Stimulated activated naive CD4-positive, alpha-beta T cell treated with Interleukin-2 at 50 U/mL for 16 hours (primary cell): ENCODE measurements at places on chromosomes 11 and 22.

GRCh38 chr11:44306052-44306917 lies 3.7 kb downstream of the ALX4 start:
- no peak for DNase-seq

- no peak for DNase-seq
Measured at GRCh38 chr11:133337951-133338418, 194.3 kb downstream of the OPCML start.

DNA sequence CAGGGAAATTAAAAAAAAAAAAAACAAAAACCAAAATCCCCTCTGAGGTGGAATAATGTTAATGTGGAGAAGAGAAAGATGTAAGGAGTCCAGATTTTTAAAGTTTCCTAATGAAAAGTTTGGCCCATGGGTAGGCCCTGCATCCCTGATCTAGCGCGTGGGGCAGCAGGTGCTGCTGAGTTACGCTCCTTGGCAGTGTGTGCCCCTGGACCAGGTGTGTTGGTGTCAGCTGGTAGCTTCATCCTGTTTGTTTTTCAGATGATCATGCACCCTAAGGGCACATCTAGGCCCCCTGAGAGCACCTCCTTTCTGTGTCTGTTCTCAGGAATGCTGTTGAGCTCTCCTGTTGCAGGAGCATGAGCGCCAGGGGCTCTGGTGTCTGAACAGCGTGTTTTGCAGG lies 6.7 kb downstream of the DGCR8 start:
- no peak for DNase-seq

- DNase-seq, result no peak
Measured at GRCh38 chr11:58900479-58901420, 38.5 kb upstream of the GLYATL1 start.

DNA sequence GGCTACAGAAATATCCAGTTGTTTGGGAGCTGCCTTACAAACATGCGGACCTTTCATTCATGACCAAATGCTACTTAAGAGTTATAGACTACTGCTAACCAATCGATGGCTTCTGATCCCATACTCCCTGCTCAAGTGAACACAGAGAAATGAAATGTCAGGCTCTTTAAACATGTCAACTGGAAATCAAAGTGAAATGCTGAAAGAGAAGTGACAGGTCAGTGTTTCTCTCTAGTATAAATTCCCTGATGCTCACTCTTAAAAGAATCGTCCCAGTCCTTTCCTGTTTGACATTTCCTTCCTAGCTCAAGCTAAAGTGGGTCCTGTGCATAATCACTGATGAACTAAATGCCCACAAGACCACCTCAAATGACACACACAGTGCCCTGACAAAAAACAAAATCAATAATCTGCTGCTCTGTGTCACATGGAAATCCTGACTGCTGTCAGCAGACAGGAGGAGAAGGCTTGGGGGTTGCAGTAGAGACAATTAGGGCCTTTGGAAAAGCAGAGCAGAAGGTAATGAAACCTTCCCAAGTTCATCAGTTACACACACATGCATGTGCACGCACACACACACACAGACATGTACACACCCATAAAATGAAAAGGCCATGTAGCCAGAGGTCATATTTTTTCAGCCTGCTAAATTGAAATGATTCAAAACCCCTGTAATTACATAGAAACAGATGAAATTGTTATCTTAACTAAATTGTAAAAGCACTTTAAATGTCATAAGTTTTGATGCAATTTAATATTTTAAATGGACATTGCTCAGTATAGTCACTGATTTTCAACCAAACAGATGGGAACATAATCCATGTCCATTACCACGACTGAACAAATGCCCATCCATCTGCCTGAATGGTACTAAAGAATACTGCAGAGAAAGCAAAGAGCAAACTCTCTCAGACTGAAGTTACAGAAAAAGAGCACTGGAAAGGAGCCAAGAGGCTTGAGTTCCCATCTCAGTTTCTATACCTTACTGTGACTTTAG lies 330.7 kb downstream of the TTC28 start:
- DNase-seq, result no peak

- DNase-seq, result no peak
Measured at GRCh38 chr11:35373284-35373933, 45.9 kb downstream of the SLC1A2 start.

- DNase-seq, result no peak
Measured at GRCh38 chr11:116929414-116930090, 92.1 kb upstream of the APOA1 start.

GRCh38 chr22:45638834-45639746 lies 32.5 kb upstream of the ATXN10 start:
- DNase-seq, result no peak

DNA sequence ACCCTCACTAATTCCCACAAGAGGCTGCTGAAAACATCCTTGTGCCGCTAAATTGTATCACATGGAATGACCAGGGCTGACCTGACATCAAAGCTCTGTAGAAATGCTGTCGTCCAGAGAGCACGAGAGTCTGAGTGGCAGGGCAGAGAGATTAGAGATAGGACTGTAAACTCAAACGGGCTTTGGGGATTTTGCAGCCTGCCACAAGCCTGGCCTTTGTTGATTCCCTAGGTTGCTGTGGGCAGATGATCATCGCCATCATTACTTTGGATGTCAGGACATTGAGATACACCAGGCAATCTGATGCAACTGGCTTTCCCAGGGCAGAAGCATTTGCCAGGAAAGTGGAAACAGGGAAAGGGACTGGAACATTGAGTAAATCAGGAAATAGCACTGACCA lies 131.6 kb downstream of the ETS1 start:
- no peak for DNase-seq

- no peak for DNase-seq
Measured at GRCh38 chr11:2510626-2511402, 66.0 kb downstream of the KCNQ1 start.

GRCh38 chr11:45158891-45159605 lies 12.6 kb downstream of the PRDM11 start:
- no peak for DNase-seq

DNA sequence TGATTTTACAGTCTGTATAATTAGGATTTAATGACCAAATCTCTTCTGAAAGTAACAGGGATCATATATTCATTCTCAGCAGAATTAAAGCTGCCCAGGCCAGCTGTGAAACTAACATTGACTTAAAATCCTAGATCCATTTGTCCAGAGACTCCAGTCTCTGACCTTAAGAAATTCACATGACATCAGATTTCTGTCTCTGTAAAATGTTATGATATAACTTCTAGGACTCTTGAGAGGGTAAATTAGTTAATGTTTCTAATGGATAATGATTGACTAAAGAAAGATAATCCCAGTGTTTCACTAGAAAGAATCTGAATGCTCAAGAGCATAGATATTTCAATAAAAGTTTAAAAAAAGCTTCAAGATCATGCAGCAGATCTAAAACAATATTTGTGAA lies 6.3 kb downstream of the NOX4 start:
- DNase-seq, result no peak

DNA sequence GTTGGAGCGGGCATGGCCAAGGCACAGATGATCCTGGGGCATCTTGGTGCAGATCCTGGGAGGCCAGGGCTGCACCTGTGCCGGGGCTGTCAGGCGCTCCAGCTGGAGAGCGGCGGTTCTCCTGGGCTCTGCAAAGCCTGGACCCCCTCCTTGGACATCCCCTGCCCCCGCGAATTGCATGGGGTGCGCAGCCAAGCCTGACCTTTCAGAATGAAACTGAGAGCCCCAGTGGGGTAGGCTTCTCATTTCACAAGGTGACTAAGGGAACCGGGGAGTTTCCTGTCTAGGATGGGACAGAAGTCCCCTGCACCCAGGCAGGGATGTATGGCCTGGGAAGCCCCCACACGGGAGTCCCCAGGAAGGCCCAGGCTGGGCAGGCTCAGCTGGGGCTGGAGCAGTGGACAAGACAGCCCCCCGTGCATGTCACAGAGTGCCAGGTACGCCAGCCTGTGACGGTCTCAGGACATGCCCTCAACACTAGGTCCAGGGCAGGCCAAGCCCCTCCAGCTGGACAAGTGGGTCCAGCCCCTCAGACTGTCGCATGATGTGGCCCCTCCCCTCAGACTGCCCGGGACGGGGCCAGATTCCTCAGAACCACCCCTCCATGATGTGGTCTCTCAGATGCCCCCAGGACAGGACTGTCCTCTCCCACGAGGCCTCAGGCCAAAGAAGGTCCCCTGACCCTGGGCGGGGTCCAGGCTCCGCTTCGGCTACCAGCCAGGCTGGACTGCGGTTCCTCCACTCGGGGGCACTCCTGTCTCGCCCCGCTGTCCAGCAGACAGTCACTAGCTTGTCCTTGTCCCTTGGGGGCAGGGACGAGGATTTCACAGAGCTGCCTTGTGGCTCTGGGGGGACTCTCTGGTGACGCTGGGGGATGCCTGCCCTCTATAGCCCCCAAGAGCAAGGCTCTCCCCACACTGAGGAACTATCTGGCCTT lies 2.3 kb downstream of the LSP1 start:
- peak; percentile 45 for DNase-seq

DNA sequence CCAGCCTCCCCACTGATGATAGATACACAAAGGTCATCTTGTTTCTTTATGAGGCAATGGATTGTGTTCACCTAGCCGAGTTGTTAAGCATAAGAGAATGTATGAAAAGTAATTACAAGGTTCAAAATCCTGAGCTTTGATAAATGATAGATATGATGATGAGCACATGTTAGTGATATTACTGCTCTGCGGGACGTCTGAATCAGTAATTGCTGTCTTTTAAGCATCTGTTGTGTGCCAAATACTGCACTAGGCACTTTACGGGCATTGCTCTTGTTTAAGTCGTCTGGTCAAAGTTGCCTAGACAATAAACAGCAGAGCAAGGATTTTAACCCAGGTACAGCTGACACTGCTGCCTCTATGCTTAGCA lies 559 bp upstream of the RNF141 start:
- no peak for DNase-seq

- DNase-seq, result no peak
Measured at GRCh38 chr11:20363149-20363499, 390 bp upstream of the HTATIP2 start.

- DNase-seq, result no peak
Measured at GRCh38 chr11:111406589-111406988, 27.5 kb upstream of the POU2AF1 start.

DNA sequence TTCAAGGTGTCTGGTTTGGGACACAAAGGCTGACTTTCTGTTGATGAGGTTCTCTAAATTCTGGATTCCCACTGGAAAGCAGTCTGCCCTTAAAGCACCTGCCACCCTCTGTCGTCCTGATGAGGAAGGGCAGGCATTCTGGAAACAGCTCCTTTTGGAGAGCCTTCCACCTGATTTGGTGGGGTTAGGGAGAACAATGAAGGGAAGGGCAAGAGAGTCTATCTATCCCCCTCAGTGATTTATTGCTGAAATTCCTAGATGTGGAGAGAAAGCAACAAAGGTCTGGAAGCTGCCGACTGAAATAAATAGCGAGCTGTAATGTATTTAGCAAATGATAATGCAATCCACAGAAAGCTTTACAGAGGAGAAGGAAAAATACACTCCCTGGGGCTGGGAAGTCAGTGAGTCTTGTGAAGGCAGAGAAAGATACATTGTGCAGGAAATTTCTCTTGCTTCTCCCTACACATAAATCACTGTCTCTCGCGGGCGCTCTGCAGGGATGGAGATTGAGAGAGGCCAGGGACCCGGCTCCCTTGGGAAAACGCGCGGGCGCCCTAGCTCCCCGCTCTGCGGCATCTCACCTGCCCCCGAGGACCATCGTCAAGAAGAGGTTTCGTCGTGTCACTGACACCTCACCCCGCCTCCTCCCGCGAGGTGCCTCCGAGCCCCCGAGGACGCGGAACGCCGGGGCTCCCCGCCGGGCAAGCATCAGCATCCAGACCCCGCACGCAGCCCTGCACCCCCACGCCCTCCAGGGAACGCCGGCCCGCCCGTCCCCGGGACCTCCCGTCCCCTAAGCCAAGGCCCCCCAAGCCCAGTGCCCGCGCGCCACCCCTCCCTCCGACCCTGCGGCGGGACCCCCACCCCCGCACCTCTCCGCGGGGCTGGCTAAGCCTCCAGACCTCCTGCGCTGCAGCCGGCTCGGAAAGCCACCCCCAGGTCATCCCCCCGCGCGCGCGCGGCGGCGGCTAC lies 673 bp downstream of the CDON start:
- DNase-seq, result peak; percentile 28

DNA sequence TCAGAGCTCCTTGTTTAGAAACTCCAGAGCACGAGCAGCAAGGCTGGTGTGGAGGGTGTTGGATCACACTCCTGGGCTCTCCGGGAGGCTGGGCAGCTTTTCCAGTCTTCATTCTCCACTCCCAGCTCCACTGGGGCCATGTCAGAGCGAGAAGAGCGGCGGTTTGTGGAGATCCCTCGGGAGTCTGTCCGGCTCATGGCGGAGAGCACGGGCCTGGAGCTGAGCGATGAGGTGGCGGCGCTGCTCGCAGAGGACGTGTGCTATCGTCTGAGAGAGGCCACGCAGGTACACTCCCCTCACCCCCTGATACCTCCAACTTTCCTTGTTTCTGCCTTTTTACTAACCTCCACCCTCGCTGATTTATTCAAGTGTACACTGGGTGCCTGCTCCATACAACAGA lies 4.5 kb downstream of the TAF6L start:
- DNase-seq, result no peak

DNA sequence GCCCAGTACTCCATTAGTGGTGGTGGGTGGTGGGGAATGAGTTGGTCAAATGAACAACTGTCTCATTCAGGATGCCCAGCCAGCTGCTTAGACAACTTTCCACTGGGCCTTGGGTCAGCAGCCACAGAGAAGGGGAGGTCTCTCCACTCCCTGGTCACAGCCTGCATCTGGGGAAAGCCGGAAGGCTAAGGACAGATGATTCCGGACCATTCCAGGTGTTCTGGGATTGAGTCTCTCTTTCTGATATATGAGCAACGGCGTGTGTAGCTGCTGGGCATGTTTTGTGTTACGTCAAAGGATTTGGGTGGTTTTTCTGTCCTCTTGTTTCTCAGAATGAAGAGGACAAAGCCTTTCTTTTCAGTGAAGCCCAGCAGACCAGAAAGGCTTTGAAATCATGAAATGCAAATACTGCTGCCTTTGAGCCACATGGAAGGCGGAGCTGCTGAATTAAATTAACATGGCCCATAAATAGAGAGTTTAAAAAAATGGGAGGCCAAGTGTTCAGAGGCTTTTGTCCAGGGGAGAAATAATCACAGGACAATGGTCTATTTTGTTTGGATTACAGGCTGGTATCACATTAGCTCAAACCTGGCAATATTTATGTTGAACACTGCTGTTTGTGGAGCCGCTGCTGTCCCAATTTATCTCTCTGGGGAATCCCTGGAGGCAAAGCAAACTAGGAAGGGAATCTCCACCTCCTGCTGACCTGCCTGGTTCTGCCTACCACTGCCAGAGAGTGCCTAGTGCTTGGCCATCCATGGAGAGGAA lies 234.4 kb upstream of the E2F8 start:
- DNase-seq, result no peak

GRCh38 chr11:68946416-68947090 lies 34.2 kb downstream of the MRGPRD start:
- DNase-seq, result no peak

- no peak for DNase-seq
Measured at GRCh38 chr11:116702772-116703385, 69.9 kb downstream of the BUD13 start.

- no peak for DNase-seq
Measured at GRCh38 chr11:44852159-44852747, 98.4 kb downstream of the TP53I11 start.
